ENCODE measurements at places on chromosomes 5 and 9. TPM values are rescaled to one million over a fixed set of nuclear protein-coding genes. Genes with fewer than 3 reads are reported as not detected.

KCTD16 gene
- total RNA-seq, result not detected

UNC5A gene
- not detected for total RNA-seq

NUTM2F gene
- not detected for total RNA-seq

GRCh38 chr5:573206-573605, 38.9 kb upstream of the CEP72 start:
- H3K4me3 ChIP-seq, result no peak overlapping the region
- DNase-seq, result no peak
- no peaks in the 10 kb centered on the region for H3K27me3 ChIP-seq
- H3K36me3 ChIP-seq, result no peaks in the 10 kb centered on the region

DNA sequence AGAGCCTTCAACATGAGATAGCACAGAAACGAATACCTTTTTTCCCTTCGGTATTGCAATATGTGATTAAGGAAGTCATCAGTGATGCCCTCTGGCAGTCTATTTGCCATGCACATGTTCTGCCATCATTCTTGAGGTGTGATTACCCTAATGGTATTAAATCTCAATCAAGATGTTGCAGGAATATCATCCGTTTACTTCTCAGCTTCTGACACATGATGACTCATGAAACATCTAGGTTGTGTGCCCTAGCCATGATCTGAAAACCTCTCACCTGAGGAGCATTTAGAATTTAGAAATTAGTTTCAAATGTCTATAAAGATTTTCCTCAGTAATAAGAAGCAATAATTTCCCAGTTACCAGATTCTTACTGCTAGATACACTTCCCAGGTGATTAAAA, 209.1 kb downstream of the ADGRV1 start:
- no peaks in the 10 kb centered on the region for H3K4me1 ChIP-seq
- H3K4me3 ChIP-seq, result no peak overlapping the region
- H3K27me3 ChIP-seq, result no peaks in the 10 kb centered on the region
- no peak overlapping the region for H3K27ac ChIP-seq
- H3K36me3 ChIP-seq, result no peaks in the 10 kb centered on the region

DNA sequence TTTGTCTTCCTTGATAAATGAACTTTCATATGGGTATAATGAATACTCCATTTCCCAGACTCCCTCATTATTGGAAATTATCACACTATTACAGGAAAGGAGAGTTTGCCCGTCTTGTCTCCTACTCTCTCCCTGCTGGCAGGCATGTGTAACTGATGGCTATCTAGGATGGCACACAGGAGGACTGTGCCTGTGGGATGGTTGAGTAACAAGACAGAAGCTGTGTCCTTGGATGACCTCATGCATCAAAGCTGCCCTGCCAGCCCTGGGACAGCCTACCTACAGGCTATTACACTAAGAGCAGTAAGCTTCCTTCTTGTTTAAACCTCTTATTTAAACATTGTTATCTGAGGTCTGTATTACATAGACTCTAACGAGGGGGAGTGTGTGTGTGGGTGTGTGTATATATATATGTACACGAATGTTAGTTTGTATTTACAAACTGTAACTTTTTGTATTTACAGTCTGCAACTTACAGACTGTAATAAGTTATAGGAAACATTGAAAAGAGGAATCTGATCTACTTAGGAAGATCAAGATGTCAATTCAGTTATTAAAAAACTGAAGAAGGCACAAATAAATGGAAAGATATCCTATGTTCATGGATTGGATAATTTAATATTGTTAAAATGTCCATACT, 247.6 kb upstream of the ACO1 start:
- no peaks in the 10 kb centered on the region for H3K4me1 ChIP-seq
- no peak overlapping the region for H3K4me3 ChIP-seq
- no peaks in the 10 kb centered on the region for H3K27me3 ChIP-seq
- H3K27ac ChIP-seq, result no peak overlapping the region

DNA sequence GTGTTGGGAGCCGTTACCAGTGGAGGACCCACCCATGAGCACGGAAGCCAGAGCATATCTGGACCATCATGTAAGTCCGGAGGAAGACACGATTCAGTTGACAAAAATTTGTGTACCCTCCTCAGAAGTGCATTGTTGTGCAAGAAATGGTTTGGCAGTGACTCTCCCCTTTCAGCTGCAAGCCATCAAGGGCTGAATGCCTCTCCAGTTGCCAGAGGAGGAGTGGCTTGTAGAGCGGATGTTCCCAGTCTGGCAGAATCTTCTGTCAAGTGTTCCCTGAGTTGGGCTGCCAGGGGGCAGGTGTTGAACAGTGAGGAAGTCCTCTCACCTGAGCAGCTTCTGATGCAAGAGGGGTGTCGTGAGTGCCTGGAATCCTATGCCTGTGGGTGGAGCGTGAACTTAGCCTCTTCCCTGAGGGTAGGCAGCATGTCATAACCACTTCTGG, 27.6 kb upstream of the CDKN2AIPNL start:
- no peaks in the 10 kb centered on the region for H3K36me3 ChIP-seq
- peak overlapping the region; percentile 60 for H3K27ac ChIP-seq
- peak; percentile 89 for DNase-seq
- peaks cover 5% of the 10 kb centered on the region for H3K4me1 ChIP-seq
- H3K4me3 ChIP-seq, result no peak overlapping the region

GRCh38 chr5:180689071-180689694, 39.8 kb upstream of the FLT4 start:
- no peak overlapping the region for H3K27ac ChIP-seq
- H3K4me1 ChIP-seq, result no peaks in the 10 kb centered on the region
- no peak for DNase-seq
- H3K27me3 ChIP-seq, result no peaks in the 10 kb centered on the region
- H3K36me3 ChIP-seq, result no peaks in the 10 kb centered on the region

GRCh38 chr5:178285399-178286225, 53.0 kb upstream of the PHYKPL start:
- no peaks in the 10 kb centered on the region for H3K36me3 ChIP-seq
- H3K4me1 ChIP-seq, result no peaks in the 10 kb centered on the region
- no peak overlapping the region for H3K4me3 ChIP-seq
- DNase-seq, result no peak
- H3K27ac ChIP-seq, result no peak overlapping the region
- no peaks in the 10 kb centered on the region for H3K27me3 ChIP-seq

DNA sequence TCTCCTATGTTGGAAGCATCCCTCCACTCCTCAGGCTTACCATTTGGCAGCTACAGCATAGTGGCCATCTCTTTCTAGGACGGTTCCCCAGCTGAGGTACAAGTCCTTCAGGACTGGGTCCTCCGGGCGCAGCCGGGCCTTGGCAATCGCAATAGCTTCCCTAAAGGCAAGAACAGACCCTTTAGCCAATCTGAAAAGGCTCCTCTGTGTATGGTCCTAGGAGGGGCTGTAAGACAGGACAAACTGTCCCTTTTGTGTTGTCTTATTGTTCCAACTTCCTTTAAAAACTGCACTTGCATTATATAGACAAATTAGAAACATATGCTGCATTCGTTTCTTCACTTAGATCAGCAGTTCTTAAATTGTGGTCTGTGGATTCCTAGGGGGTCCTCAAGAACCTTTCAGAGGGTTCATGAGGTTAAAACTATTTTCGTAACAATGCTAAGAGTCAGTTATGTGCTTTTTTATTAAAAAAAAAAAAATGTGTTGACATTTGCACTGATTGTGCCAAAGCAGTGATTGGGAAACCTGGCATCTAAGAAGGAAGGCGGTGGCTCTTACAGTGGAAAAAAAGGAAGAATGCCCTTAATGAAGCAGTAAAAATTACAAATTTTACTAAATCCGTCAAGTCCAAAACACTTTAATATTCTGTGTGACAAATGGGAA, 38.7 kb downstream of the GEMIN5 start:
- H3K36me3 ChIP-seq, result no peaks in the 10 kb centered on the region
- H3K27me3 ChIP-seq, result no peaks in the 10 kb centered on the region
- H3K27ac ChIP-seq, result no peak overlapping the region
- H3K4me3 ChIP-seq, result no peak overlapping the region
- DNase-seq, result no peak
- no peaks in the 10 kb centered on the region for H3K4me1 ChIP-seq

GRCh38 chr5:112614986-112615385, 122.7 kb upstream of the APC start:
- H3K4me1 ChIP-seq, result no peaks in the 10 kb centered on the region
- H3K27ac ChIP-seq, result no peak overlapping the region
- H3K27me3 ChIP-seq, result no peaks in the 10 kb centered on the region
- no peak for DNase-seq

DNA sequence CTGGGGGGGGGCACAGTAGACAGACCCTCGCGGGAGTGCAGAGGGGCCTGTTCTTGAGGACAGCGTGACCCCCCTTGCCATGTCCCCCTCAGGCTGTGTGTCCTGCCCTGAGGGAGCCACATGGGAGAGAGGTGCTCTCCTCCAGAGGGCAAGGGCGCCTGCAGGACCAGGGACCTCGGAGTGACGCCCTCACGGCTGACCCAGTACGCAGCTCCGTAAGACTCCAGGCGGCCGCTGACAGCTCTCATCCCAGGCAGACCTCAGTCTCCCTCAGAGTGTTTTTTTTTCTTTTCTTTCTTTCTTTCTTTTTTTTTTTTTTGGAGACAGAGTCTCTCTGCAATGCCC, 27.3 kb downstream of the EXD3 start:
- no peak for DNase-seq
- no peaks in the 10 kb centered on the region for H3K36me3 ChIP-seq
- H3K27me3 ChIP-seq, result no peaks in the 10 kb centered on the region
- no peak overlapping the region for H3K4me3 ChIP-seq
- no peak overlapping the region for H3K27ac ChIP-seq
- no peaks in the 10 kb centered on the region for H3K4me1 ChIP-seq

GRCh38 chr9:134991808-134992754, 74.4 kb upstream of the FCN1 start:
- no peaks in the 10 kb centered on the region for H3K4me1 ChIP-seq
- H3K27me3 ChIP-seq, result no peaks in the 10 kb centered on the region
- no peak for DNase-seq
- H3K27ac ChIP-seq, result no peak overlapping the region

DNA sequence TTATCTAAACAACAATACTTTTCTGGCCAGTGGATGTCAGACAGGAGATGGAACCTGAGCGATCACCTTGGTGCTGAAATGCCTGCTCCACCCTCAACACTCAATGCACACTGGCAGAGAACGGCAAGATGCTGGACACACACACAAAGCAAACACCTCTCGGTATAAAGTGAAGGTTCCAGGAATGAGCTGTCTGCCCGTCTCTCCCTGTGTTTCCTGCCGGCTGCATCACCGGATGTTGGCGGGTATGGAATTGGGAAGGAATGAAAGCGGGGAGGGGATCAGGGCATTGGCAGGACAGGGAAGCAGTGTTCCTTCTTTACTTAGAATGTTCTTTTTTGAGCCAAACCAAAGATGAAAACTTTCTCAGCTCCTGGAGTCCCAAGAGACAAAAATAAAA, 59.2 kb downstream of the MED10 start:
- no peaks in the 10 kb centered on the region for H3K36me3 ChIP-seq
- no peak for DNase-seq
- H3K27me3 ChIP-seq, result no peaks in the 10 kb centered on the region
- no peak overlapping the region for H3K4me3 ChIP-seq
- H3K27ac ChIP-seq, result no peak overlapping the region
- H3K4me1 ChIP-seq, result no peaks in the 10 kb centered on the region

DNA sequence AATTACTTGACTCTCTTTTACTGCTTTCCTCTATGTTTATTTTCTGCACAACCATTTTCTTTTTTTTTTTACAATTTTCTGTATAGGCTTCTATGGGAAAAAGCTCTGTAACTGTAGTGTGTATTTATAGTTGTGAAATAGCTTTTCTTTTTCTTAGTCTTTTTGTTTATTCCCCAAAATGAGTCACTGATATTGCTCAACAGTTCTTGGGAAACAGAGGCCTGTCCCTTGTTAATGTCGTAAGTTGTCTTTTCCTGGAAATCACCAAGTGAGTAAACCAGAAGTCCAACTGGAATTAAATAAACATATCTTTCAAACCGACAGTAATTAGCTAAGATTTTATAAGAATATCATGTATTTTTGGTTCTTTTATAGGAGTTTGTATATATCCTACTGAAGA, 325.1 kb upstream of the PRR16 start:
- H3K27ac ChIP-seq, result peak overlapping the region; percentile 74
- no peak overlapping the region for H3K4me3 ChIP-seq
- no peaks in the 10 kb centered on the region for H3K36me3 ChIP-seq
- no peaks in the 10 kb centered on the region for H3K4me1 ChIP-seq

DNA sequence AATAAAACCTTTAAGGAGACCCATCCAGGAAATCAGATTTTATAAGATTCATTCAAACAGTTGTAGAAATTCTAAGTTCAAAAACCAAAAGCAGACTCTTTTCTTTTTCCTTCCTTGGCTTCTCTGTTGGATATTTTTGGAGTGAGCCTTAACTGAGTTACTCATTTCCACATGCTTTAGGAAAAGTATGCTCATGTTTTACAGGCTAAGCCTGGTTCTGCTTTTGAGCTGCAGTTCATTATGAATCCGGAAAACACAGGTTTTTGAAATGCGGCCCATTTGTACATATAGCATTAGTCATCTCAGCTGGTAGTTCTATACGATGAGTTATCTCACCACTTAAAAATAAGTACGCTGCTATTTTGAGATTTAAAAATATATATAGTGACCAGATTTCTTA, 156.6 kb upstream of the DMRT1 start:
- no peaks in the 10 kb centered on the region for H3K4me1 ChIP-seq
- H3K27ac ChIP-seq, result peak overlapping the region; percentile 98
- no peak for DNase-seq
- H3K36me3 ChIP-seq, result no peaks in the 10 kb centered on the region

DNA sequence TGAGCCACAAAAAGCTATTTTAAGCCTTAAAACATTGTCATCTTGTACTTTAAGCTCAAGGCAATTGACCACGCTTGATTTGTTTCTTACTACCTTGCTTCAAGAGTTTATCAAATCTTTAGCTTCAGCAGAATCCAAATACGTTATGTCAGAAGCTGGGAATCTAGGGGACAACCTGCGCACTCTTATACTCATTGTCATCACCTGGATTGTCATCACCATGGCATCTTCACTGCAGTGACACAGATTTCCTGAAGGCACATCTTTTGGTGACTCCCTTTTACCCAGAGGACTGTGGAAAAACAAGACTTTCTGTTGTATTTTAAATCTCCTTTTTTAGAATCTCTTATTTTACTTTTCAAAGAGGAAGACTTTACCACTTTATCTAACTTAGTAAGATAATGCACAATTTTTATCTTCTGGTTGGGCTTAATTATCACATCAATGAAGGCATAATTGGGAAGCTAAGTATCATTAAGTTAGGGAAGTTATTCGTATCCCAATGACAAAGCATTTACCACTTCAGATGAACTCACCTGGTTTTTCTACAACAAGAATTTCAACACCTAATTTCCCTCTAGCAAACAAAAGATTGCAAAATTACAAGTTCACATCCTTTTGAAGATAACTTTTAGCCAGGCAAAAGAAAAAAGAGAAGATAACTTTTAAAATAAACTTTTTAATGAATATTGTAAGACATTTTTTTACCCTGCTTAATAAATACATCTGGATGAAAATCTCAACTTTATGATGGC, 162.0 kb downstream of the DOCK2 start:
- H3K27ac ChIP-seq, result no peak overlapping the region
- DNase-seq, result no peak
- H3K4me1 ChIP-seq, result no peaks in the 10 kb centered on the region
- no peaks in the 10 kb centered on the region for H3K36me3 ChIP-seq
- H3K27me3 ChIP-seq, result no peaks in the 10 kb centered on the region

- no peak overlapping the region for H3K27ac ChIP-seq
- DNase-seq, result no peak
- H3K27me3 ChIP-seq, result no peaks in the 10 kb centered on the region
- H3K4me1 ChIP-seq, result no peaks in the 10 kb centered on the region
Observed at GRCh38 chr5:40410231-40410861, 269.4 kb upstream of the PTGER4 start.

Data from uterus (tissue), 4 donors.